SW 1271 (cell line): ENCODE measurements at places on chromosomes 2 and 18.

DNA sequence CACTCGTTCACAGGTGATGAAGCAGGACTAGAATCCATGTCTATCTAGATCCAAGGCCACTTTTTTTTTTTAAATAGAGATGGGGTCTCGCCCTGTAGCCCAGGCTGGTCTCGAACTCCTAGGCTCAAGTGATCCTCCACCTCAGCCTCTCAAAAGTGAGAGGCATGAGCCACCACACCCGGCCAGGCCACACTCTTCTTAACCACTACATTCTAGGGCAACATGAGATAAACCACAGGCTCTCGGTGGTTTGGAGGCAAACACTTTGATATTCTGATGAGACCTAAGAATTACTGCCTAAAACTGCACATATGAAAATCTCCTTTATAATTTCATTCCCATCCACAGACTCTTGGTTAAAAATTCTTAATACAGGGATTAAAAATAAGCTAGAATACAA lies 51.8 kb downstream of the USP34 start:
- no peak for DNase-seq

DNA sequence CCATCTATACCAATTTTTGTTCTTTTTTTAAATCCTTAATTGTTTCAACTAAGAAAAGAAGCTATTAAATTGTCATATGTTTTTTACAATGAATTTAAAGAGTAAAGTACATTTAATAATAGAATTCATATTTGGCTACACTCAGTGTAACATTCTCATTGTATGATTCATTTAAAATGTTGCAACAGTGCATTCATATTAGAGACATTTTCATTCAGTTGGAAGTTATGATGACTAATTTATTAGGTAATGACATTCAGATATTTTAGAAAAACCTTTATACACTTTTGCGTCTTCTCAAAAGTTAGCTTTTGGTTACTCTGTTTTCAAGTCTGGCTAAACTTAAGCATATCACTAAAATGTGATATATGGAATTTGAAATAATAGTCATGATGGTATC lies 887.5 kb upstream of the NRXN1 start:
- DNase-seq: no peak

- DNase-seq: no peak
Measured at GRCh38 chr2:59342166-59342565, 1101.0 kb upstream of the FANCL start.

DNA sequence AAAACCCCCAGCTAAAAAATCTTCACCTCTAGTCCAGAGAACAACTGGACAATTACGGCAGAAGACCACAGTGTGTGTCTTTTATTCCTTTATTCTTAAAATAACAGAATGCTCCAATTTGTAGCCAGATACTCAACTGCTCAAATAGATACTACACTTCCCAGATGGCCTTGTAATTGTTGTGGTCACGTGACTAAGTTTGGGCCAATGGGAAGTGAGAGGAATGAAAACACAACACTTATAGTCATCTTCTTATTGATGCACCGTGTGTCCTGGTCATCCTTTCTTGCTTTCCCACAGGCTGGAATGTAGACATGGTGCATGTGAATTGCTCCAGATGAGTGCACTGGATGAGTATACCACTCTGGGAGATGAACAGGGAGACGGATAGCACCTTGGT lies 145.1 kb downstream of the CDC42EP3 start:
- no peak for DNase-seq
